Activated T-helper 1 cell treated with anti-CD3 and anti-CD28 coated beads, Interleukin-12 subunit alpha, Interleukin-12 subunit beta, Interleukin-2, Interleukin-4 antibody, amounts not matched to agents 30 ng/mL and 10 ng/mL and 1 ng/mL, durations not matched to agents 14 hours and 24 hours and 36 hours (primary cell): ENCODE measurements at places on chromosomes 2 and 18.

GRCh38 chr2:219158025-219158424 is 2.6 kb downstream of the NHEJ1 start:
- no peak for DNase-seq

- DNase-seq: no peak
Observed at GRCh38 chr18:24031916-24032315, 17.4 kb downstream of the TTC39C start.

- DNase-seq: no peak
Observed at GRCh38 chr18:76977684-76978232, 154.8 kb downstream of the MBP start.

DNA sequence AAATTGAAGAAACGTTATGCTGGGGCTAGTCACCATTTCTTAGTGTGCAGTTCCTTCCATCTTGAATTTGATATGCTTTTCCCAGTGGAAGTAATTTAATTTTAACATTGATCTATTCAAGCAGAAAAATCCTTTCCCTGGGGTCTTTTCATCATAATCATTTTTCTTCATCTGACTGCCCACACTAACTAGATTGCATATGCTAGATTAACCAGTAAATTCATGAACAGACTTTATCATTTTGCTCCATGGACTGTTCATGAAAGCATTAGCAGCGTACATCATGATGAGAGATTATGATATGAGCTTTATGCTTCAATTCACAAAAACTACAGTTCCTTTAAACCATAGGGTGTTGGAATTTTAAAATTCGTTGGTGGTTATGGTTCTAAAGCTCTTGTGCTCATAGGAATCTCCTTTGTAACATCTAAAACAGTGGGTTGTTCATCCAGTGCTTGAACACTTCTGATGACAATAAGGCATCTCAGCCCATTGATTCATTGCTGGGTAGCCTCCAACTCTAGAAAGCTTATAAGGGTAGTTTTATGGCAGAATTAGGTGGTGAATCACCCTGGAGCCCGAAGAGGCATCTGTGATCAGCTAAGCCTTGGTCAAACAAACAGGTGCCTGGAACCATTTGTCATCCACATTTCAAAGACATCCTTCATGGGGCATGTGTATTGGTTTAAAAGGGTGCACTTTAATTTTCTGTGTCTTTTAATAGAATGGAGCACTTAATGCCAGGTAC is 77.2 kb upstream of the NDUFV2 start:
- no peak for DNase-seq

DNA sequence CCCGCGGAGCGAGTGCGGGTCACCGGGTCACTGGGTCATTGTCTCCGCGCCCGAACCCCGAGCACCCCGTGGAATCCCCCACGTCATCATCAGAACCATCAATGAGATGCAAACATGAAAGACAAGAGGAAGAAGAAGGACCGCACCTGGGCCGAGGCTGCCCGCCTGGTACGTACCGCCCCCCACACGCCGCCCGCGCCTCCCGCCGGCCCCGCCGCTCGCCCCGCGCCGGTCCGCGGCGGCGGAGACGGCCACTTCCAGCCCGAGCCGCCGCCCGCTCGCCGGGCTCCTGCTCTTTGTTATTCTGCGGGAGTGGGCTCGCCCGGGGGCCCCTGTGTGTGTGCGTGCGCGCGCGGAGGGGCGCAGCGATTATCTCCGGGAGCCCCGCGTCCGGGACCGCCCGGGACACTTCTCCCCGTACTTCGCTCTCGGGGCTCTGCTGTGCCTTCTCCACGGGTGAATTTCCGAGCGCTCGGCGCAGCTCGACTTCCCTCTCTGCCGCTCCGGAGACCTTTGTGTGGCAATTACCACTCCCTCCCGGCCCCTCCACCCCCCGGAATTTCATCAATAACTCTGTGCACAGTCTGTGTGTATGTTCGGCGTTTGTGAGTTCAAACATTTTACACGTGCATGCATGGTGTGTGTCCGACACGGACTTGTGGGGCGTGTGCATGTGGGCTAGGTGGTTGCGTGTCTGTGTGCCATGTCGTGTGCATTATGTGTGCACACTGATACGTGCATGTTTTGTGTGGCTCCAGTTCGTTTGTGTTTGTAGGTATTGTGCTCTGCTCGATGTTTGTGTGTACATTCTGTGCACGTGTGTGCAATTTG is 714 bp downstream of the ASXL3 start:
- no peak for DNase-seq

- DNase-seq: no peak
Observed at GRCh38 chr2:38277245-38278116, 99.6 kb downstream of the ATL2 start.

GRCh38 chr2:121080013-121080772 is 204.8 kb downstream of the TFCP2L1 start:
- peak; percentile 11 for DNase-seq

- DNase-seq: no peak
Observed at GRCh38 chr2:160646684-160647444, 153.3 kb upstream of the RBMS1 start.

DNA sequence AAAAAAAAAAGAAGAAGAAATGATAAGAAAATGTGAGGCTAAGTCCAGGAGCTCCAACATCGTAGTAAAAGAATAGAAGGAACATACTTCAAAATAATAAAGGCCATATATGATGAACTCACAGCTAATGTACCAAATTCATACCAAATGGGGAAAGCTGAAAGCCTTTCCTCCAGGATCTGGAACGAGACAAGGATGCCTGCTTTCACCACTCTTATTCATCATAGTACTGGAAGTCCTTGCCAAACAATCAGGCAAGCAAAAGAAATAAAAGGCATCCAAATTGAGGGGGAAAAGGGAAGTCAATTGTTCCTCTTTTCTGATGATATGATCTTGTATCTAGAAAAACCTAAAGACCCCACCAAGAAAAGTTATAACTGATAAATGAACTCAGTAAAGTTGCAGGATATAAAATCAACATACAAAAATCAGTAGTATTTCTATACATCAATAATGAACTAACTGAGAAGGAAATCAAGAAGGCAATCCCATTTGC is 170.6 kb downstream of the METTL4 start:
- no peak for DNase-seq

- DNase-seq: no peak
Observed at GRCh38 chr2:71471276-71471675, 17.9 kb downstream of the DYSF start.

GRCh38 chr2:221467610-221468009 is 104.5 kb downstream of the EPHA4 start:
- no peak for DNase-seq

GRCh38 chr2:53668624-53669026 is 99.0 kb upstream of the CHAC2 start:
- DNase-seq: no peak

DNA sequence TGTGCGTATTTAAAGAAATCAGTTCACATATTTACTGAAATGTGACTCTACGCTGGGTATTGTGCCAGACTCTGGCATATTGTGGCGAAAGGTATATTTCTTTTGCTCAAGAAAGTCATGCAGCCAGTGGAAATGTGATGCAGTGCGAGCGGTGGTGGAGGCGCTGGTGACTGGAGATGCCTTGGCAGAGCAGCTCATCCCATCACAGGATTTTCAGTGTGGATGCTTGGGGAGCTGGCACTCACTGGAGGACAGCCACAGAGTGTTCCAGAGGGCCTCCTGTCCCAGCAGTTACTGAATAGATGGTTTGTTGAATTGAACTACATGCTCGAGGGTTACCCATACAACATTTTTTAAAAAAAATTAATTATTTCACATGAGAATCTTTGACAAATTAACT is 117.6 kb downstream of the ZNF407 start:
- no peak for DNase-seq

DNA sequence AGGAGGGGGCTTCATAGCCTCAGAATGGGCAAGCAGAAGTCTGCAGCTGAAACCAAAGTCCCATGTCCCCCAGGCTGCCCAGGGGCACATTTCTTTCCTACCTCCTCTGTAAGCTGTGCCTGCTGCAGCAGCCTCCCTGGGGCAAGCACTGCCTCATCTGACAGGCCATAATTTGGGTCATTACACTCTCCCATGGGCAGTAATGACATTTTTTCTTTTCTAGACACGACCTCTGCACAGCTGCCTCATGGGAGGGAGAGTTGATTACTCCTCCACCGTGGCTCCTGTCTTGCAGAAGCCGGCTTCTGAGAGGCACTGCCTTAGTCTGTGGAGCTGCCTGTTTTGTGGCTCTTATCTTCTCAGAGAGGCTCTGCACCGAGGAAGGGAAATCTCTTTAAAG is 268.9 kb downstream of the TDRD15 start:
- DNase-seq: no peak

- DNase-seq: no peak
Observed at GRCh38 chr2:920999-921398, 29.6 kb upstream of the SNTG2 start.

DNA sequence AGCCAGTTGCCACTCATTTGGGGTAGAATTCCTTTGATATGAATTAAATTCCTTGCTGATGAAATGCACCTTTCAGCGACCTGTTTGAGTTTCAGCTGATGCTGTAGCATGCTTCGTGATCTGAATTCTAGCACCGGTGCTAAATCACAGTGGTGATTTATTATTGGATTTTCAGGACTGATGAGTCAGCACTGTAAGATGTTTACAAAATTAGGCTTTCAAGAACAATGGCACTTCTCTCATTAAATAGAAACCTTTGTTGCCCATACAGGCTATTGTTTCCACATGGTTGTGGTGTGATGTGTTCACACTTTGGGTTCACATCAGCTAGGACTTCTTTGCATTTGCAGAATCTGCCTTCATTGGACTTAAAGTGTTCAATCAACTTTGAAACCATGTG is 687.7 kb downstream of the ARHGAP15 start:
- DNase-seq: no peak

DNA sequence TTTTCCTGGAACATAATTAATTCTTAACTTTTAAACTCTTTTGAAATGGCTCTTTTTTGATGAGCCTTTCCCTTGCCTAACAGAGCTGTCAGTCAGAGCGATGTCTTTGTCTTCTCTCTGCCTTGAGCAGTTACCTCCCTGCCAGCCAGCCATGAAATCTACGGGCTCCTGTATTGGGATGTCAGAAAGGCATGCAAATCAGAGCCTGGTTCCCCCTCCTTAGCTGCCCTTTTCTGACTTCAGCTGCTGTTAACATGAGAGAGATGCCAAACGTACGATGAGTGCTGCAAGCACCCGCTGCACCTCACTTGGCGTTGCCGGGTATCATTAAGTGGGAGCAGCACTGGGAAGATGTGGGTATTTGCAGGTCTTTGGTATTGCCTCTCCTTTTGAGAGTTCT is 131.4 kb upstream of the BOD1L2 start:
- no peak for DNase-seq
